HL-60 (cell line): ENCODE measurements at places on chromosomes 3 and 15.

DNA sequence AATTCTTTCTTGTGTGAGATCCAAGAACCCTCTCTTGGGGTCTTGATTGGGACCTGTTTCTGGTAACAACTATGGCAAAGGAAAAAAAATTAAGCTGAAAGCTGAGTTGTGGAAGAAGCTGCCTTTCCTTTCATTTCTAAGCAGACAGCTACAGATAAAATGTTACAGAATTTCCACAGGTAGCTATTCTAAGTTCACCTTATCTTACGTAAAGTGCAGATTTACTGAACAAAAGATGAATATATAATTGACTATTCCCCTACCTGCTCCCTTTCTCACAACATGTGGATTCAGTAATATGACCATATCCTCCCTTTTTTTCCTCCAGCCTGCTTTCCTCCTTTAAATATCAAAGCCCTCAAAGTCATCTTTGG lies 36.6 kb downstream of the CLEC3B start:
- no peak for DNase-seq

- no peak for DNase-seq
These were observed 26.9 kb upstream of the MFSD1 start for GRCh38 chr3:158774965-158775364.

- no peak for DNase-seq
These were observed 660.7 kb upstream of the ADAMTS9 start for GRCh38 chr3:65348398-65348995.

DNA sequence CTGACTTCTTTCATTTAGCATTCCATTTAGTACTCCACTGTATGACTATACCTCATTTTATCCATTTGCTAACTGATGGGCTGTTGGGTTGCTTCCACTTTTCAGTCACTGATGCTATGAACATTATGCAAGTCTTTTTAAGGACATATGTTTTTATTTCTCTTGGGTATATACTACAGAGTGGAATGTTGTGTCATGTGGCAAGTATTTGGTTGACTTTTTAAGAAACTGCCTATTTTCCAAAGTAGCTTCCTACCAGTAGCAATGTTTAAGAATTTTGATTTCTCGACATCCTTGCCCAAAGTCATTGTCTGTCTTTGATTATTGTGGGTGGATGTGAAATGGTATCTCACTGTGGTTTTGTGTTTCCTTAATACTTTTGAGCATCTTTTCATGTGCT lies 110.1 kb upstream of the TPM1 start:
- DNase-seq = no peak

- no peak for DNase-seq
These were observed 46.8 kb downstream of the GLB1 start for GRCh38 chr3:33050071-33050653.

GRCh38 chr15:62164014-62164395 lies 1.1 kb downstream of the C2CD4B start:
- no peak for DNase-seq

DNA sequence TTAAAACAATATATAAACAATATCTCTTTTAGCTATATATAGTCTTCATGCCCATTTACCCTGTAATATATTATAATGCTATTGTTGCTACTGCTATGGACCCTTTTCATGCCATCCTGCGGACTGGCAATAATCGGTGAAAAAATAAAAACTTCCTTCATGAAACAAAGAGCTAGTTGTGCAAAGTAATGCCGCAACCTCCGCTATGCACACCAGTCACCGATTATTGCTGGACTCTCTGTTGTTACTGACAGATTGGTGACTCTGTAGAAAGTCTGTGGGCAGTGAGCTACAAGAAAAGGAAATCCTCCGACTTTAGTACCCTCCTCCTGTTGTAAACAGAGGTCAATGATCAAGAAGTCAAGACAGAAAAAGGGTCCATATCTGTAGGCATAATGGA lies 17.9 kb upstream of the ICE2 start:
- no peak for DNase-seq

- no peak for DNase-seq
These were observed 783.6 kb downstream of the PDCD6IP start for GRCh38 chr3:34582055-34582454.

DNA sequence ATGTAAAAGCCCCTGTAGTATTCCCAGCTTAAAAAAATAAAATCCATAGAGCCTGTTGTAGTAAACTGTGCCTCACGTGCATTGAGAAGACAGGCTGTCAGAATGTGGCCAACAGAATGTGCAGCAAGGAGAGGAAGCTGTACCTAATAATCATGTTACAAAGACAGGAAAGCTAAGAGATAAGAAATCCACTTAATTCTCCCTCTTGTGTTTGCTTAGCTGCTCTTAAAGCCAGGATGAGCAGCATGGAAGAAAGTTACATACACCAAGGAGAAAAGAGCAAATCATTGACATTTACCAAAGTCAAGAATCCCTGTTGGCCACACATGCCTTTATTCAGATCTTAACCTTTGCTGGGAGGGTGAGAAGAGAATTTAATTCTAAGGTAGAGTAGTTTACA lies 85.9 kb downstream of the TNIK start:
- DNase-seq = no peak

DNA sequence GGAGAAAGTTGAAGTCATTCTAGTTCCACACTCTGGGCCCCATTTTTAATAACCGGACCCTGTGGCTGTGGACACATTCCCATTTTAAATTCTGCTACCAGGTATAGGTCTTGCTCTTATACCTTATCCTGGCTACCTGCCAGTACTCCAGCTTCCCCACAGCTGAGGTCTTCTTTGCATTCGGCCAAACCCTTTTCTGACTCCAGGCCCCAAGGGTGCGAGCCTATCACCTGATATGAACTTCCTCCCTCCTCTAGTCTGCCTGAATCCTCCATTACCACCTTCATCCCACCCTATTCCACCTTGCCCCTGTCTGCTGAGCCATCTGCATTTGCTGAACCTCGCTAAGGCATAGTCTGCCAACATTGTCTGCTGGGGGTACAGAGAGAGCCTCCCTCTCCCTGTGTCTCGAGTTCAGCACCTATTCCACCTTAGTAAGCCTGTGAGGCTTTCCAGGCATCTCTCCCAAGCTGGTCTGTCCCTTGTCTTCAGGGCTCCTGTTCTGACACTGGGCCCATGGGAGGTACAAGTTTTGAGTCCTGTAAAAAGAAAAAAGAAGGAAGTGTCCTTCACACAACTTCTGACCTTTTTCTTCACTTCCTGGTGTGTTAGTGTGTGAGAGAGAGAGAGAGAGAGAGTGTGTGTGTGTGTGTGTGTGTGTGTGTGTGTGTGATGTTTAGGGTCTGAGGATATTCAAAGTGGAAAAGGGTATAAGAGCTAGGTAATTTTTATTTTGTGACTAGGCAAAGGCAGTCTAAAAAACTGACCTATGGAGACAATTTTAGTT lies 27.0 kb downstream of the PDE8A start:
- peak; percentile 40 for DNase-seq

DNA sequence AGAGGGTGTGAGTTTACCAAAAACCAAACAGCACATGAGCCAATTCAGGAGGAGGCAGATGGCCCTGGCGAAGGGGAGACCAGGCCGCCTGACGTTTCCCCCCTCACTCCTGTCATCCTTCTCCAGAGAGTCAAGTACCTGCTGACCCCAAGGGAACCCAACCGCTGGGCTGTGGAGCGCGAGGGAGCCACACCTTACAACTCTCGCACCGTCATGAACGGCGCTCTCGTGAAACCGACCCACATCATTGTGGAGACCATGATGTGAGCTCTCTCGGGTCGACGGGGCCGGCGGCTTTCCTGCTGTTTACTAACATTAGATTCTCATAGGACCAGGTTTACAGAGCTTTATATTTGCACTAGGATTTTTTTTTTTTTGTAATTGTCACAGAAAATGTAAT lies 55.4 kb downstream of the GRIP2 start:
- no peak for DNase-seq

- DNase-seq = no peak
These were observed 49.9 kb upstream of the IL12A start for GRCh38 chr3:159938714-159939113.

DNA sequence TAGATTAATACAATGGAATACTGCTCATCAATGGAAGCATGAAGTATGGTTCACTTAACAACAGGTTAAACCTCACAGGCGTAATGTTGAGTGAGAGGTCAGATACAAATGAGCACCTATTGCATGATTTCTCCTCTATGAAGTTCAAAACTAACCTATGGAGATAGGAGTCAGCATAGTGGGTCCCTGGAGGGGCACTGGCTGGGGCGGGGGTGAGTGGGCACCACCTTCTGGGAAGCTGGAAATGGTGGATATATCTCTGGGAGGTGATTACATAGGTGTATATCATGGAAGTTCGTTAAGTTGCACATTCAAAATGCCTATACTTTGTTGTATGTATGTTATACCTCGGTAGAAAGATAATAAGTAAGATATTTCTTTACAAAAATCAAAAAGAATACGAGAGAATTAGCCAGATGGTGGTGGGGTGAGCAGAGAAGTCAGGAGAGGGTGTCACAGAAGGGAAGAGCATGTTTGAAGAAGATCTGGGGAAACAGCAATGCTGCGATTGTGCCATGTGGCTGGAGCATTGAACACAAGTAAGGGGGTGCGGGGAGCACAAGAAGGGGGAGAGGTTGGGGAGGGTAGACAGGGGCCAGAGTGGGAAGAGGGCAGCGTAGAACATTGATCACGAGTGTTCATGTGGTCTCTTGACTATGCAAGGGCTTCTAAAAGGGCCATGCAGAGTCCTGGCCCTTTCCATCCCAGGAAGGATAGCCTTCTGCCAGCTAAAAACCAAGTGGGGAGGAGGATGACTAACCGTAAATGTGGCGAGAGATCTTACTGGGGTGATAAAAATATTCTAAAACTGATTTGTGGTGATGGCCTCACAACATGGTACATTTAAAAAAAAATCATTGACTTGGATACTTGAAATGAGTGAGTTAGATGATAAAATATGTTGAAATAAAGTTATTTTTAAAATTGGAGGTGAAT lies 30.2 kb downstream of the ITGA11 start:
- no peak for DNase-seq

DNA sequence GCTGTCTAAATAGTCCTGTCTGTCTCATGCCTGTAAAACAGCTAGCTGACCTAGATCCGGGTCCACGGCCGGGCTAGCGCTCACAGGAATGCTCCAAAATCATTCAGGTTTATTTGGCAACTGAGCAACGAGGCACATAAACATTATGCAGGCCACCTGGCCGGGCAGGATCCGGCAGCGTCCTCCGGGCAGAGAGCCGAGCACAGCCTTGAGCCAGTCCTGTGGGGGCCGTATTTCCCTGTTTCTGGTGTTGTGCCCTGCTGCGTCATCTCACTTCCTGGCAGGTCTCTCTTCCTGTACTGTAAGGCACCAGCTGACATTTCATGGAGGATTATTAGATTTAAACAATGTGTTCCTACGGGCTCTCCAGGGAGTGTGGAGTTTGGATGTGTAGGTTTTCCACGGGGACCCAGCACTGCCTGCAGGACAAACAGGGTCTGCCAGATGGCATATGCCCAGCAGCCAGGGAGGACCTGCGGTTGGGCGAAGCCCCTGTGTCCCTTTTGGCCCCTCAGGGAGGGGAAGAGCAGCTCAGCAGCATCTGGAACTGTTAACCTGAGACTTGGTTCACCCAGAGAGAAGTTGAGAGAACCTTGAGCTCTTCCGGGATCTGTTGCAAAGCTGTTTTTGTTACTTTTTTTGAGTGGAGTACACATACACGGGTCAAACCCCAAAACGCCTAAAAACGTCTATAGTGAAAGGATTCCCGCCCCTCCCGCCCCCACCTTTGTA lies 16.6 kb upstream of the LRRK1 start:
- DNase-seq = no peak

DNA sequence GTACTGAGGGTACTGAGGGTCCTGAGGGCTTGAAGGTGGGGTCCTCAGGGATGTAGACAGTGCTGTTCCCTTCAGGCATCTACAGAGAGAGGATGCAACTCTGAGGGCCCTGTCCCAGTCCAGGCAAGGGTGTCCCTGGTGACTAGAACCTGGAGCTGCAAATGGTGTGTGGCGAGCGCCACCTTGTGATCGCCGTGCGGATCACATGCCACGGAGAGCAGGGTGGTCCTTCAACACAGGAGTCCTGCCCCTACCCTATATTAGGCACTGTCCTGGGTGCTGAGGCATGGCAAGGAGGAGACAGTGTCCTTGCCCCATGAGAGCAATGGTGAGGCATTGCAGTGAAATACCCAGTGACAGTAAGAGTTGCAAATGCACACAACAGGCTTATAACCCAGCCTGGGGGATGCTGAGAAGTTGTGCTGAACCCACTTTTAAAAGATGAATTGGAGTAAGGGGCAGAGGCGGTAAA lies 23.6 kb downstream of the RHCG start:
- peak; percentile 80 for DNase-seq

DNA sequence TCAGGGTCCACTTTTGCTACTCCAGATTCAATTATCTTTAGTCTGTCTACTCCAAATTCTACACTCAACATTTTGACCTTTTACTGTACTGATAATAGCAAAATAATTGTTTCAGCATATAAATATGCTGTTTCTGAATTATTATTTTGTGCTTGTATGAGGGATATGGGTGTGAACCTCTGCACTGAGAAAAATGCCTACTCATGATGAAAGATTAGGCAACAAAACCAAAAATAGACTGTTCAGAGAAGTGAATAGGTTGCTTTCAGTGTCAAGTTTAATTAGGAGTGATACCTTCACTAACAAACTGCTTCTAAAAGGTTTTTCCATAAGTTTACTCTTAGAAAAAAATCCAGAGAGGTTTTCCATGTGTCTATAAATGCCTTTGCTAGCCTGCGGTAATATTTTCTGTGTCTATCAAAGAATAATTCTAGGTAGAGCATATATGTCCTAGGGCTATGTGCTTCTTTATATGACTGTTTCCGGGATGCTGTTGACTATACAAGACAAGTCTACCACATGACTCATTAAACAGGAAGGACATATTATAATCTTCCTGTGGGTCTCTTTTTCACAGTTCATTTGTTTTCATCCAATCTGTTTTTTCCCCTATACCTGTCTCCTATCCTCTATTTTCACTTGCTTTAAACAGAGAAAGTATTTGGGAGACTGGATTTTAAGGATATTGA lies 218.5 kb upstream of the TTC14 start:
- DNase-seq = peak; percentile 26

DNA sequence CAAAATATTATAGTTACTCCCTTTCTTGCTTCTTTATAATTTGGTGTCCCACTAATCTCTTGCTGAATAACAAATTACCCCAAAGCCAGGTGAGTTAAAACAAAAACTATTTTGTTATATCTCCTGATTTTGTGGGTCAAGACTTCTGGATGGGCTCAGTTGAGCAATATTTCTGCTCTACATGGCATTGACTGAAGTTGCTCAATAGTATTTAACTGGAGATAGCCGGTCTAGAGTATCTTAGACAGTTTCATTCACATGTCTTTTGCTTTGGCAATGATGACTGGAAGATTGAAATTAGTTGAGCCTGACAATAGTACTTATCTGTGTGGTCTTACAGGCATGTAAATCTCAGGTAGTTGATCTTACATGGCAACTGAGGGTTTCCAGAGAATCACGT lies 51.0 kb upstream of the TP63 start:
- no peak for DNase-seq

DNA sequence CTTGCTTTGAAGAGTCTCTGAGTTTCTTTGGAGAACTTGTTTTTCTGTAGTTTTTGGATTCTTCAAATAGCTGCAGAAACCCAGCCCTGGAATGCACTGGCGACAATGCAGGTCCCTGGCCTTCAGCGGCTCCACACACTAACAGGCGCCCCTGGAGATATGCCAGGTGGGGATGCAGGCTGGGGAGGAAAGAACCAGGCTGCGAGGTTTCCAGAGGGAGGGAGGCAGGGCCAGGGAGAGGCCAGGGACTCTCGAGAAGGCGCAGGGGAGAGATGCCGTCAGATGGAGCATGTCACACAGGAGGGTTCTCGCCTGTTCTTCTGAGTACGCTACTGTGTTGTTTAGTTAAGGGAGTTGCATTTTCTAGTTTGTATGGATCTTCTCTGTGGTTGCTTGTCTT lies 283.1 kb downstream of the GABRG3 start:
- DNase-seq = no peak

- DNase-seq = no peak
These were observed 50.3 kb downstream of the MED12L start for GRCh38 chr3:151135541-151136337.
